ENCODE measurements at places on chromosomes 13 and 19.

DNA sequence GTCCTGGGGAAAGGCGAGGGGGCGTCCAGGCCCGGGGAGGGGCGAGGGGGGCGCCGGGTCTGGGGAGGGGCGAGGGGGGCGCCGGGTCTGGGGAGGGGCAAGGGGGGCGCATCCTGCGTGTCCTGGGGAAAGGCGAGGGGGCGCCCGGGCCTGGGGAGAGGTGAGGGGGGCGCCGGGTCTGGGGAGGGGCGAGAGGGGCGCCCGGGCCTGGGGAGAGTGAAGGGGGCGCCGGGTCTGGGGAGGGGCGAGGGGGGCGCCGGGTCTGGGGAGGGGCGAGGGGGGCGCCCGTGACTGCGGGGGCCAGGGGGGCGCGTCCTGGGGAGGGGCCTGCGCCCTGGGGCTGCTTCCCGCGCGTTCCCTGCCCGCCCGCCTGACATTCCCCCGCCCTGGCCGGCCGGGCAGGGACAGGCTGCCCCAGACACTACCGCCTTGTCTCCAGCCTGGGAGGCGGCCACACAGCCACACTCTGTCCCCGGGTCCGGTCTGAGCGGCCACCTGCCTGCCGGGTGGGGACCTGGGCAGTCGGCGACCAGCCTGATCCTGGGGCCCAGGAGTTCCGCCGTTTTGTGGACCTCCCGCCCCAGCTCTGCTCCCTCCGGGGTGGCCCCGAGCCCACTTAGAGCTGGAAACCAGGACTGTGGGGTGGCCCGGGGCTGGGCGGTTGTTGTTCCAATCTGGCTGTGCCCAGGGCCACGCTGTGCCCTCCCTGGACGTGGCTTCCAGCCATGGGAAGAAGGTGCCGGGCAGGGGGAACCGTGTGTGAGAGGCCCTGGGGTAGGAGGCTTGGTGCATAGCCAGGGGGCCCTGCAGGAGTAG, 11.8 kb downstream of the PALM start:
- no peak for DNase-seq

DNA sequence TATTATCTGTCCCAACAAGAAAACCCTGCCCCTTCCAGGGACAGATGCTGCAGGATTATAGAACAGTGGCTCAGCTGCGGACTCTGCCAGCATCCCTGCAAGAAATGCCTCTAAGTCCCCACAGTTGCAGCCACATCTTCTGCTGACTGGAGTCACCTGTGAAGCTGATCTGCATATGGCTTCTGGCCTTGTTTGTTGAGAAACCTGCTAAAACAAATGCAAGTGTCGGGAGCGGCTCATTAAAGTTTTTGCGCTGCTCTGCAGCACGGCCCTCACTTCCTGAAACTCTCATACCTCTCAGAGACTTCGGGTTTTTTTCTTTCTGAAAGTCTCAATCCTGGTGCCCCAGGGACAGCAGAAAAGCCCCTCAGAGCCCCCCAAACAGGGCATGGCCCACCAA, 725.0 kb downstream of the UQCRFS1 start:
- no peak for DNase-seq

DNA sequence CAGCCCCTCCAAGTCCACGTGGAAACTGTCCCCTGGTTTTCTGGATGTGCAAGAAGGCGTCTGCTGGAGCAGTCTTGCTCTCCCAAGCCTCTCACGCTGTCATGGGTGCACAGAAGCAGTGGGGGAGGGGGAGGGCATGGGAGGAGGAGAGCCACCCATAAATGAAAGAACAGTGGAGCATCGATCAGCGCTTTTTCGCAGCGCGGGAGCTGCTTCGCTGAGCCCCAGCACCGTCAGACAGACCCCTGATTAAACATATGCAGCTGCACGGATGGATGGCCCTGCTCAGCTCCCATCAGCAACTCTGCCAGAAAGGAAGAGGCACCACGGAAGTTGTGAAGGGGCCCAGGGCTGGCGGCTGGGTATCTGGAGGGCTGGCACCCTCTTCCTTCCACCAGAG, 264.9 kb downstream of the UQCRFS1 start:
- no peak for DNase-seq

DNA sequence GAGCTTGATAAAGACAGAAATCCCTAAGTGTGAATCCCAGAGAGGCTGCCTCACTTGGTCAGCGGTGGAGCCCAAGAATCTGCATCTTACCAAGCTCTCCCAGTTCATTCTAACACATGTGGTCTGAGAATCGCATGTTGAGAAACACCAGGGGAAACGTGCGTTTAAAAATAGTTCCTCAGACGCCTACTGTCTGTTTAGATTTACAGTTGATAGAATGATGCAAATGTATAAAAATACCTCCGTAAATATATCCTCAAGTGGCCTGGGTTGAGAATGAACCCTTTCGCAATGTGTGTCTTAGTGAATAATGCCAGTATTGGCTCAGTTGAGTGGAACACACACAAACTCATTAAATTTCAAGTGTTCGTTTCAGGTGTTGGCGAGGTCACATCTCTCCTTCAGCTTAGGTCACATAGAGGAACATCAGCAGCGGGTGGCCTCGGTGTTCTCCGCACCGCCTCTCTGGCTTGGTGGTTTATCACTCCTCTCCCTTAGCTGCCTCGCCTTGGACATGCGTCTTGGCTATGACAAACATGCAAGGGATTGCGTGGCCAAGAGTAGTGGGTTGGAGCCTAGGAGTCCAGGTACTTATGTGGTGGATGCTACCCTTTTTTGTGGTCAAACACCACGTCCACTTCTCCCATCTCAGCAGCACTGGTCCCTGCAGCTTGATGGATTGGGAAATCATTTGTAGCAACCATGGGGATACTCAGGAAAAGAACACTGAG, 117.6 kb upstream of the SPATA13 start:
- DNase-seq = no peak
